ENCODE measurements at places on chromosomes 1 and 21.

DNA sequence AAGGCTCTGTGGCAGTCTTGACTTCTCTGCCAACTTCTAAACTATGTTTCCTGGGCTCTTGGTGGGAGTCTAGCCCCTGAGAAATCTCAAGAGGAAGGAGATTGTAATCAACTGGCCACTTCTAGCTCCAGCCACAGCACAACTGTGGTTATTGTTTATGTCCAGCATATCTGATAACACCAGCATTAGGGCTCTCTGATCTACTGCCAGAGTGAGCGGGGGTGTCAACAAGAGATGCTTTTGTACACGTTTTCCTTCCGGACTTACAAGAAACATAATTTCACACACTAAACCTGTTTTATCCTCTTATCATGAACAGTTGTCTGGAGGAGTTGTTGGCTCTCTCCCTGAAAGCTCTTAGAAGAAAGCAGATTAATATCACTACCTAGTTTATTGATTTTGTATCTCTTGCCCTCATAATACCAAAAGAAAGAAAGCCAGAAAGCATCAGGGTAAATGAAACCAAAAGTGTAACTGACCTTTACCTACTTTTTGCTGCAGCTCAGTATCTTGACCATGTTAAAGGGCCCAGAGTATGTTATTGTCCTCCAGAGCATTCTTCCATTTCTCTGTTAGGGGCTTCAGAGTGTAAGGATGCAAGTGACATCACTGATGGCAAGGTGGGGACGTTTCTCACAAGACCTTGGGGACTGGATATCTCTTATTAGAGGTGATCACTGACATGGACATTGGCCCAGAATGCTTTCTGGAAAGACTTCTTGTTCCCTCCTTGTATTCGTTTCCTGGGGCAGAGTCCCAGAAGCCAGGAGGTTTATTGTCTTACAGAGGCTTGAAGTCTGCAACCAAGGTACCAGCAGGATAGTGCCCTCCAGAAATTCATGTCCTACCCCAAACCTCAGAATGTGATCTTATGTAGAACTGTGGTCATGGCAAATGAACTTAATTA, 9.6 kb upstream of the SH2D1B start:
- DNase-seq = no peak

DNA sequence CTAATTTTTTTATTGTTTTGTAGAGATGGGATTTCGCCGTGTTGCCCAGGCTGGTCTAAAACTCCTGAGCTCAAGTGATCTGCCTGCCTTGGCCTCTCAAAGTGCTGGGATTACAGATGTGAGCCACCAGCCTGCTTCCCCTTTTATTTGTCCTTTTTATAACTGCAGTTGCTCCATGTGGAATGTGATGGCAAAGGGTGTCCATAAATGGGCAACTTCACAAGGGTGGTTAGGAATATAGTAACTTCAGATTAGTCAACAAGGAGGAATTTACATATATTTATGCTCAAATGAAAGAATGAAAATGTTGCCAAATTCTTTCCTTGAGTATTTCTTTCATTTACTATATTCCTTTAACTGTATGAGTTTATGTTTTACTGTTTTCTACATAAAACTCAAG, 182.9 kb downstream of the BACH1 start:
- DNase-seq = no peak

- DNase-seq = no peak
These were observed 45.6 kb downstream of the COL18A1 start for GRCh38 chr21:45450423-45451090.

DNA sequence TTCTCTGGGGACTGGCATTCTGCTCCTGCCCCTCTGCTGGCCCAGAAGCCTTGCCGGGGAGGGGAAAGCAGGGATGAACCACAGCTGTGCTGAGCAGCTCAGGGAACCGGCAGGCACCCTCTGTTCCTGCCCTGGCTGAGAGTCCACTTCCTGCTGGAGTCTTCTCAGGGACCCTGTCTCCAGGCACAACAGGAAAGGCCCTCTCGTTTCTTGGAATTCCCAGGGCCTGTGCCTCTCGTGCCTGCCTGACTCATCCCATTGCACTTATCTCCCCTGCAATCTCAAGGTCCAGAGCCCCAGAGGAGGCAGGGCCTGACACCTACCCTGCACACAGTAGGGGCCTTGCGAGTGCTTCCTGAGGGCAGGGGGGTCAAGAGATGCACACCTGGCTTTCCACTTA, 1.1 kb upstream of the EDN2 start:
- no peak for DNase-seq

DNA sequence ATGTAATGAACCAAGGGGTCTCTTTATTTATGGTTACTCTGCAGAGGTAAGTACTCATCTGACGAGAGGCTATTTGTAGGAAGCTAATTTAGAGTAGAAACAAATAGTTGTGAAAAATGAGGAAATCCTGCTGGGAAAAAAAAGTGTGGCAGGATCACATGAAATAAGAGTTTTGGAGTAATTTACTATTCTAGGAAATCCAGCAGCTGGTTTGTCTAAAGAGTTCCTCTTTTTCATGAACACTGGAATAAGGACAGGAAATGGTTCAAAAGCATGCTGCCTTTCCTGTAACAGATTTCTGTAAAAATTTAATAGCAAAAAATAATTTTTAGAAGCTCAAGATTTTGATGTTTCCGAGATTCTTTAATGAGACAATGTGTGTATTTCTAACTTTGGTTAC, 177.3 kb downstream of the CHRM3 start:
- DNase-seq = no peak

- no peak for DNase-seq
These were observed 288.5 kb downstream of the NFIA start for GRCh38 chr1:61370913-61371279.

DNA sequence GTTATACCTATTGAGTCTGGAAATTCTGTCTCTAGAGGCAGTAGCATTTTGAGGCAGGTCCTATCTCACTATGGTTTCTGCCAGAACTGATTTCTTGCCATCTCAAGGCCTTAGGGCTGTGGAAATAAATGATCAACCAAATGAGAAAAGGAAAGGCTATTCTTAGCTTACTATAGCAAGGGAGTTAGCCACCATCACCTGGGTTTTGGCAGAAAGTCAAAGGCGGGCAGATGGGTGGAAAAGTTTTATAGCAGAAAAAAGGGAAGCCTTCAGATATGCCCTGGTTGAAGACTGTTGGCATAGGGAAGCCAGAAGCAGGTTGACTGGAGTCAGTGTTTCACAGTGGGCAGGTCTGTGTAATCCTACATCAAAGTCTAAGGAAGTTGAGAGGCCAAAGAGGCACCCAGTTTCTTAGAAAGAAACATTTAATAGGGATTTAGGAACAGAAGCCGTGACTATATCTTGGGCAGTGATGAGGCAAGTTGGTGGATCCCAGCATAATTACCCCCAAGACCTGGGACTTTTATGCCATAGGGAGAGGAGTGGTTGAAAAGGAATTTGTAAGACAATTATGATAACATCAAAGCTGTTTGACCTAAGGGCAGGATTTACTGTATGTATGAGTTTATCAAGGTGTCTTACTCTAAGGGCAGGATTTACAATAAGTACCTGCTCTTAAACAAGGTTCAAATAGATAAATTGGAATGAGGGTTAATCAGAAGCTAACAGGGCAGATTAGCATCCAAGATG, 29.7 kb downstream of the CTH start:
- DNase-seq = no peak

GRCh38 chr1:227791425-227792143, 23.9 kb upstream of the PRSS38 start:
- DNase-seq = no peak

DNA sequence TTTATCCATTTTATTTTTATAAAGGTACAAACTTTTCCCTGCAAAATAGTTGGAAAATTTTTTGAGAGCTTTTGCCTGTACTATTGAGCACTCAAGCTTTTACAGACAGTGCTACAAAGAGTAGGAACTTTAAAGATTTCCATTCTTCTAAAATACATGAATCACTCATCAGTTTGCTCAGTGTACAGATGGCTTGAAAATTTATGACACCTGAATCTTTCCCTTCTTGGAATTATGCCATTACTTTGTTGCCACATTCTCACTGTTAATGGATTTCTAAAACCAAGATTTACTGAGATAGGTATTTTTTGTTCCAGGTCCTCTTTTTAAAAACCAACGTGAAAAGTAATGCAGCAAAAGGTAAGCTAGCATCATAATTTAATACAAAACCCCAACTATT, 76.0 kb downstream of the GPATCH2 start:
- DNase-seq = no peak

GRCh38 chr21:33211732-33212131, 18.0 kb upstream of the IFNAR2 start:
- DNase-seq = no peak

- peak; percentile 67 for DNase-seq
These were observed 40.1 kb downstream of the SLC2A7 start for GRCh38 chr1:8985915-8986813.

DNA sequence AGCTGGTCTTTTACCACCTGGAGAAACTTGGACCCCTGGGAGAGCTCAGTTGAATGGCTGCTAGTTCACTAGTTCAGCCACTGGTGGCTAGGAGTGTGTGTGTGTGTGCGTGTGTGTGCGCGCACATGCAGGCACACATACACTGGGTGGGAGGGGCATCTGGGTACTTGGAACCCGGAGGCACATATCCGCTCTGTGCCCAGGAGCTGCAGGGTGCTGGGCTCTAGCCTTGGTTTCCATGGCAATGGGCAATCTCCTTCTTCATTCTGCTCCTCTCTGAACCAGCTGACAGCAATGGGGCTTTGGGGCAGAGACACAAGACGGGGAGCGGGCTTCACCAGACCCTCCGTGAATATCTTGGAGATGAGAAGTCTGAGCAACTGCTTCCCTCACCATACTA, 87.1 kb upstream of the DISP3 start:
- DNase-seq = no peak

GRCh38 chr21:41899426-41900202, 20.5 kb upstream of the PRDM15 start:
- DNase-seq = no peak

- DNase-seq = no peak
These were observed 408.8 kb downstream of the PLA2G4A start for GRCh38 chr1:187237542-187237941.

- no peak for DNase-seq
These were observed 372.5 kb downstream of the SEC16B start for GRCh38 chr1:177597393-177597792.

DNA sequence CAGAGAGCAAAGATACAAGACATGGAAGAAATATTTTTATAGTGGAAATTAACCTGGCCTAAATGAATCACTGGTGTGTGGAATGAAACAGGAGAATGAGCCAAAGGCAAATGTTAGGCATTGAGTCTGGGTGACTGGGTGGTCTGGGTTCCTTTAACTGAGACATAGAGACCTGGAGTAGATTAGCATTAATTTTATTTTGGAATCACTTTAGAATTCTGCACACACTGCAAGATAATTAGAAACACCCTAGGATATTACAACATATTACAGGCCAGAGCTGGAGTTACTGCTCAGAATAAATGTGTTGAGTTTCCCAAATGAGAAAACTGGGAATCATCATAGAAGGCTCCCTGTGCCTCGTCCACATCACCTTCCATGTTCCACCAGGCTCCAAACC, 85.5 kb downstream of the PLPPR5 start:
- DNase-seq = no peak
